ENCODE measurements at places on chromosomes 12 and 14. TPM values are rescaled to one million over a fixed set of nuclear protein-coding genes. Genes with fewer than 3 reads are reported as not detected.

The GLI1 gene
- under 0.01 TPM for total RNA-seq

The TRHDE gene
- 0.38 TPM for total RNA-seq

The AGAP2 gene
- total RNA-seq = 0.28 TPM

The SLC22A17 gene
- total RNA-seq = 40.9 TPM

The KRT71 gene
- total RNA-seq = not detected

The LRIG3 gene
- total RNA-seq = 18.3 TPM

The CLEC2A gene
- not detected for total RNA-seq

The REM2 gene
- not detected for total RNA-seq

The COX8C gene
- not detected for total RNA-seq

The ACOT6 gene
- total RNA-seq = not detected
